ENCODE measurements at places on chromosomes 11 and 22. TPM values are rescaled to one million over a fixed set of nuclear protein-coding genes. Genes with fewer than 3 reads are reported as not detected.

LRRC56 gene
- 1.3 TPM for total RNA-seq

MRGPRX3 gene
- not detected for total RNA-seq

TSPAN32 gene
- 0.17 TPM for total RNA-seq

FOLR1 gene
- total RNA-seq: not detected

SDHAF2 gene
- 34.4 TPM for total RNA-seq

APOA5 gene
- not detected for total RNA-seq

EIF1AD gene
- total RNA-seq: 23.4 TPM

PANX1 gene
- 38.5 TPM for total RNA-seq

PATE4 gene
- not detected for total RNA-seq

GAL3ST1 gene
- total RNA-seq: 0.17 TPM

MMP13 gene
- total RNA-seq: not detected

CRACR2B gene
- total RNA-seq: 1.0 TPM

CYP2D6 gene
- 0.33 TPM for total RNA-seq

MS4A4E gene
- total RNA-seq: not detected

TRIM68 gene
- 12.1 TPM for total RNA-seq

UPK3A gene
- not detected for total RNA-seq

ACO2 gene
- total RNA-seq: 80.3 TPM

SCUBE1 gene
- 0.51 TPM for total RNA-seq

RASGRP2 gene
- 1.2 TPM for total RNA-seq

SLC37A4 gene
- 10.0 TPM for total RNA-seq

SUSD2 gene
- 0.77 TPM for total RNA-seq

GSTT2B gene
- total RNA-seq: 9.9 TPM

OTOG gene
- not detected for total RNA-seq

RASL10A gene
- not detected for total RNA-seq

VWA5A gene
- 22.3 TPM for total RNA-seq

OR51A2 gene
- total RNA-seq: not detected

MUC6 gene
- total RNA-seq: not detected

KREMEN1 gene
- 12.9 TPM for total RNA-seq

POU2AF3 gene
- total RNA-seq: 0.26 TPM

UBQLN3 gene
- not detected for total RNA-seq

TBX10 gene
- total RNA-seq: not detected

CARNS1 gene
- under 0.01 TPM for total RNA-seq

ADM2 gene
- 5.8 TPM for total RNA-seq

INSC gene
- 0.77 TPM for total RNA-seq

FDXACB1 gene
- 1.8 TPM for total RNA-seq

CARD18 gene
- total RNA-seq: not detected

VPS51 gene
- total RNA-seq: 171 TPM

ABCG4 gene
- total RNA-seq: under 0.01 TPM

WNT7B gene
- total RNA-seq: under 0.01 TPM

PRG2 gene
- total RNA-seq: not detected
